CD4-positive, alpha-beta T cell treated with Interleukin-1 beta for 1 hour (primary cell): ENCODE measurements at places on chromosomes 3 and 15.

DNA sequence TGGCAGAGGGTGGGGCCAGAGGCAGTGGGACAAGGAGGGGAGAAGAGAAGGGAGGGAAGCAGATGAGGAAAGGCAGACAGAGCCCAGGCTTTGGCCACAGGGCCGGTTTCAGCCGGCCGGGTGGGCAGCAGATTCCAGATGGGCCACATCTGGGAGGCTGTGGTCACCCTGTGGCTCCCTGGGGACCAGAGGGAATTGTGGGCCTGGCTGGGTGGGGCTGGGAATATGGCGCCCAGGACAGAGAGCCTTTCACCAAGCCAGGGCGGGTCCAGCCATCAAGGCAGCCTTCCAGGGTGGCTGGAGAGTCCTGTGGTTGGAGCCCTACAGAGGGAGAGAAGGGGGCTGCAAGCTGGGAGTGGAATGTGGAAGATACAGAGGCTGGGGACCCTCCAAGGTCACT is 18.9 kb downstream of the PTH1R start:
- no peak for DNase-seq

DNA sequence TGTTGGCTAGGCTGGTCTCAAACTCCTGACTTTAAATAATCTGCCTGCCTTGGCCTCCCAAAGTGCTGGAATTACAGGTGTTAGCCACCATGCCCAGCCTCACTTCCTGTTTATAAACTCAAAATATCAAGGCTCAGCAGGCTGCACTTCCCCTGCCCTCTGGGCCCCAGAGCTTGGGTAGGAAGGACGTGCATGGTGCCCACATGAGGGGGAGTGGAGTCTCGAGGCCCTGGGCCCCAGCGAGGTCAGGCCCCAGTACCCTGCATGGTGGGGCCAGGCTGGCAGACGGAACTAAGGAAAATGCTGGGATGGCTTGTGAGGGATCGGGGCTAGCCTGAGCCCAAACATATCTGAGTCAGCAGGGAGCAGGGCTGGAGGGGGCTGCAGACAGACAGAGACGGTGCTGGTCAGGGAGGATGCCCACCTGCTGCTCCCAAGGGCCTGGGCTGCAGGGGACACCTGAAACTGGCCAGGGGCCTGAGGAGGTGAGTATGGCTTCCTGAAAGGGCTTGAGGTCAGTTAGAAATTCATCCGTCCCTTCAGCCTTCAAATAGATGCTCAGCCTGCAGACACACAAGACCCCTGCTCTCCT is 5.1 kb downstream of the SPTBN5 start:
- DNase-seq = no peak

DNA sequence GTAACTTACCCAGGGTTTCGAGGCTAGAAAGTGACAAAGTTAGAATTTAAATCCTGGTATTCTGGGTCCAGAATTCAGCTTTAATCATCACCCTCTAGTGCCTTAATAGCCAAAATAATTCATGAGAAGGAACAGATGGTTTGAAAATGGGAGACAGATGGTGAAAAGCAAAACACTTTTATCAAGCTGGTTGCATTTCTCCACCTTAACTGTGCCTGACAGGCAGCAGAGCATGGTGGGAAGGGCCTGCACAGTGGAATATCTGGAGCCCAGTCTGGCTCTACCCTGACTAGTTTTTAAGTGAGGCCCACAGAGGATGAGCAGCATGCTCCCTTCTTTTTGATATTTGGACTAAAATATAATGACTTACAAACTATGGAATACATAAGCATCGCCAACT is 35.6 kb upstream of the RASGRP1 start:
- no peak for DNase-seq

GRCh38 chr3:150868282-150868681 is 37.0 kb downstream of the MINDY4B start:
- DNase-seq = no peak

- DNase-seq = peak; percentile 14
Observed at GRCh38 chr3:156978481-156978961, 152.4 kb downstream of the LEKR1 start.

DNA sequence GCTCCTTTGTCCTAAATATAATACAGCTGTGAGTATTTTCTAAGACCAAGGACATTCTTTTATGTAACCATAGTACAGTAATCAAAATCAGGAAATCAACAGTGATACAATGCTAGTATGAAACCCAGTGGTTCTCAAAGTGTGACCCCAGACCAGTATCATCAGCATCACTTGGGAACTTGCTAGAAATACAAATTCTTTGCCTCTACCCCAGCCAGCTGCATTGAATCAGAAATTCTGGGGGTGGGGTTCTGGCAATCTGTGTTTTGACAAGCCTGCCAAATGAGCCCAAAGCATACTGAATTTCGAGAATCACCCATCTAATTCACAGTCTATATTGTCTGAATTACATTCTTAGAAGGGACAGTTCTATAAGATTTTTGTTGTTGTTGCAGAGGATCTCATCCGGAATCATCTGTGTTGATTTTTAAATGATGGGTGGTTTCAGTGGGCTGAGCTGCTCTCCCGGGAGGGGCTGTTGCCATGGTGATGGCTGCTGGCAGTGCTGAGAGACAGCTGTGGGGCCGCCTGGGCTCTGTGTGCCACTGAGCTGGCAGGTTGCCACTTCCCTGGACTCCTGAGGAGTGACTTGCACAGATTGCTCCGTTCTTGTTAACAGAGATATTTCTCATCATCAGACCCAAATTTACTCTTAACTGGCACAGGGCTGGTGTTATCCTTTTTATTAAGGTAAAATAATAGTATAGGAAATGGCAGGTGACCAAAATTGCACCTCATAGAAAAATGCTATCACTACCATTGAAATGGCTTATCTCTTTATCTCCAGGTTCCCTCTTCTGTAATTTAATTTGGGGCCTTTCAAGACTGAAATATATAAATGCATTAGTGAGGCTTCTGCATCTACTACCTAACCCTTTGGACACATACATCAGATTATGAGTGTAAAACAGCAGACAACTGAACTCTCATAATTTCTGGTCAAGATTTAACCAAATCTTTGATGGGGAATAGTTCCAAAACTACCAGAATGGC is 56.5 kb downstream of the NEK11 start:
- no peak for DNase-seq

- no peak for DNase-seq
Observed at GRCh38 chr3:42195879-42196330, 70.1 kb downstream of the CCK start.

DNA sequence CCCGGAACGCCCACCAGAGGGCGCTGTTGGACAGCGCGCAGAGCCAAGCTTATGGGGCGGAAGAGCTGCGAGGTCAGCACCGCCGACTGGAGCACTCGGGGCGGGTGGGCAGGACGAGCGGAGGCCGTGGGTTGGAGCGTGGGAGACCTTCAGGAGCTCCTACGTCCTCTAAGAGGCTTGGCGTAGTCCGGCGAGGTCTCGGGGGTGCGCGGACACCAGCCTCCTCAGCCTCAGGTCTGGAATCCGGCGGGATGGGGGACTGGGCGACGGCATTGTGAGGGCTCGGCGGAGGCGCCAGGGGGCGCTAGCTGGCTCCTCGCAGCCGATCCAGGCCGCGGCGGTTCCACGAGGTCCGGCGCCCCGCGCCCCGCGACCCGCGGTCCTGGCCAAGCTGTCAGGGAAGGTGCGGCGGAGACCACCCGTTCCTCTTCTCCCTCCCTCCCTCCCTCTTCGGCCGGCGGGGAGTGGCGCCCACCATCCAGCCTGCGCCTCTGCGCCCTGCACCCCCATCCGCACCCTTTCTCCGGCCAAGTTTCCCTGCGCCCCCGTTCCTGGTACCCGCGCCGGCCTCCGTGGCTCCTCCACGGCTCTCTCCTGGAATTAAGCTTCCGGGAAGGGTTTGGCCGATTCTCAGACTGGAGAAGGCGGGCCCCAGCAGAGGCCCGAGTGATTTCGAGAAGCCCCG is 24.3 kb upstream of the POLG start:
- DNase-seq = peak; percentile 84

- no peak for DNase-seq
Observed at GRCh38 chr3:111968319-111969054, 10.3 kb upstream of the ABHD10 start.

DNA sequence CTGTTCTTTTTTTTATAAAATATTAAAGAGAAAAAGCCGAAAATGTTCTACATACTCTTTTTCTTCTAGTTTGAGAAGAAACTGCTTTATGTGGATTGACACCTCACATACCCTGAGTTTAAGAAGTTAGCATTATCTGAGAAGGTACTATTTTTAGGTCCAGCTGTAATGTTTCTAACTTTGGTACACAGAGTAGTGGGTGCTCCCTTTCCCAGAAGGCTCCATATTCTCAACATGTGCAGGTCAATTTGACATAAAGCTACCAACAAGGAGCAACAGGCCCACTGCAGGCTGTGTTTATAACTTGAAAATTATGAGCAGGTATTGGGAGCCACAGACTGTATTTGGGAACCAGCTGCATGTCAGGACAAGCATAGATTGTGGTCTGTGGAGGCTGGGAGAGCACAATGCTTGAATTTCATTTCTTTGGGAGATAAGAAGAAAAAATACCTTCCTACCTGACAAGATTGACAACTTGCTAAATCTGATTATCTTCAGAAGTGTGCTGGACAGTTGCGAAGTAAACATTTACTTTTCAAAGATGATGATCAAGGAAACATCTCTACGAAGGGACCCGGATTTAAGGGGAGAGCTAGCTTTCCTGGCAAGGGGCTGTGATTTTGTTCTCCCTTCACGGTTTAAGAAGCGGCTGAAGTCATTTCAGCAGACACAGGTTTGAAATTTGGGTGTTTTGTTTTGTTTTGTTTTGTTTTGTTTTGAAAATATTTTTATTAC is 57.2 kb downstream of the PPP2R3A start:
- no peak for DNase-seq

- no peak for DNase-seq
Observed at GRCh38 chr3:86228101-86228500, 762.8 kb downstream of the VGLL3 start.

DNA sequence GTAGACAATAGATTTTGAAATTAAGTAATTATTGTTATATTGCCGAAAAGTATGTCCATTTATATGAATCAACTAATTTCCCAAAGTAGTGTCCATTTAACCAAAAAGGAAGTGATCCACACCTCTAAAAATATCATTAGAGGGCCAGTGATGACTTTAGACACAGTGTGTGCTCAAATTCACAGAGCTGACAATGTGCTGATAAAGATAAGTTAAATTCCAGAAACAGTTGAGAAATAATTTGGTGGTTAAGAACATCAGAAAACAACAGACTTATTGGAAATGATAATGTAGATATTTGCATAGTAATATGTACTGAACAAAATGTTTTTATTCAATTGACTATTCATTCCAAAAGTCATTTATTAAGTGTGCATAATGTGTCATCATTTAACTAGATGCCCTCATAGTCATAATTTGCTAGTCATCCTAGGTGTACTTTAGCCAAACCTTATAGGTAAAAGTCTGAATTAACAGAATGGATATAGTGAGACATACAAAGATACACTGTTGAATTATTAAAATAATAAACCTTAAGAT is 230.2 kb upstream of the ADAMTS9 start:
- DNase-seq = no peak

DNA sequence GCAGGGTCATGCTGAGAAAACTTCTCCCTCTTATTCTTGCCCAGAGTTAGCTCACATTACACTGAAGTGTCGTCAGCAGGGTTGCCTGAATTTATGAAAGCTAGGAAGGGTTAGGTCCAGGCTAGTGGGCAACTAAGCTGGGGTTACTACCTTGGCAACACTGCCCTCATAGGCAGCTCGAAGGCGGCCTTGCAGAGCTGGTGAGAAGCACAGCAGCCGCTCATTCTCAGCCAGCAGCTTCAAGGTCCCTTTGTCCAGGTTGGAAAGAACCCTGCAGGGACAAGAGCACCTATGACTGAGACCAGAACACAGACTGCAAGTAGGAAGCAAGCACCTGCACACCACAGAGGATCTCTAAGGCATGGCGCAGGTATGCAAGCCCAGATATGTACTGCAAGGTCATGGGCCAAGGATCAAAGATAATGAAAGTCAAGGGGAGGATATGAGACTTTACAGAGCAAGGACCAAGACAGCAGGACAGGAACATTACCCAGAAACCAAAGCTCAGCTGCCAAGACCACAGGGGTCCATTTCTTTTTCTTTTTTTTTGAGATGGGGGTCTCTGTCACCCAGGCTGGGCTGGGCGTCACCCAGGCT is 2.8 kb downstream of the CDAN1 start:
- DNase-seq = no peak

GRCh38 chr15:99717161-99718009 is 15.9 kb downstream of the LYSMD4 start:
- no peak for DNase-seq

- no peak for DNase-seq
Observed at GRCh38 chr15:48644827-48645557, 517 bp downstream of the FBN1 start.

- no peak for DNase-seq
Observed at GRCh38 chr3:134644731-134645514, 5.9 kb downstream of the KY start.

- no peak for DNase-seq
Observed at GRCh38 chr3:159829539-159830227, 159.0 kb upstream of the IL12A start.

GRCh38 chr15:72249142-72249810 is 18.3 kb upstream of the PKM start:
- no peak for DNase-seq

- DNase-seq = no peak
Observed at GRCh38 chr3:55899887-55900286, 412.8 kb upstream of the WNT5A start.
